ENCODE measurements at places on chromosomes 5 and 9. TPM values are rescaled to one million over a fixed set of nuclear protein-coding genes. Genes with fewer than 3 reads are reported as not detected.
A peak's percentile ranks its signal among the peaks of the same experiment; 100 is the strongest.

The ZFAND5 gene
- total RNA-seq: 119 TPM

The PCDHB10 gene
- total RNA-seq: 0.33 TPM

The RNF183 gene
- not detected for total RNA-seq

The IER5L gene
- total RNA-seq: 13.4 TPM

GRCh38 chr5:135375040-135375793 lies 23.8 kb downstream of the MACROH2A1 start:
- DNase-seq: no peak

The MYORG gene
- 5.7 TPM for total RNA-seq

The IL3 gene
- total RNA-seq: not detected

The SLC12A7 gene
- 23.1 TPM for total RNA-seq

DNA sequence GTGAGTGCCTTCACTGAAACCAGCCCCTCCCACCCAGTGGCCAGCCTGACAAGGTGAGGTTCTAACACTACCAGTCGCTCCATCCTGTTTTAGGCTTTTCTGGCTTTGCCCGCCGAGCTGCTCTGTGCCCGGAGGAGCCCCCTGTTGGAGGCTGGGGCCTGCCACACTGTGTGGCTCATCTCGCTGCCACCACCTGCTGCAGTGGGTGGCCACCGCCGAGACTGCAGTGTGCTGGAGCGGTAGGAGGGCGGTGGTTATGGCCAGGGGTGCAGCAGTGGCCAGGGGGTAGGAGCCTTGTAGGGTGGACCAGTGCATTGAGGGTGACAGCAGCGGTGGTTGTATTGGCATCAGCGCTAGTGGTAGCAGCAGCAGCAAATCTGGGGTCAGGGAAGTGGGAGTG lies 74.7 kb upstream of the PCAT7 start:
- no peak for DNase-seq

- DNase-seq: no peak
Observed at GRCh38 chr5:42940853-42941252, 99.3 kb downstream of the ANXA2R start.

DNA sequence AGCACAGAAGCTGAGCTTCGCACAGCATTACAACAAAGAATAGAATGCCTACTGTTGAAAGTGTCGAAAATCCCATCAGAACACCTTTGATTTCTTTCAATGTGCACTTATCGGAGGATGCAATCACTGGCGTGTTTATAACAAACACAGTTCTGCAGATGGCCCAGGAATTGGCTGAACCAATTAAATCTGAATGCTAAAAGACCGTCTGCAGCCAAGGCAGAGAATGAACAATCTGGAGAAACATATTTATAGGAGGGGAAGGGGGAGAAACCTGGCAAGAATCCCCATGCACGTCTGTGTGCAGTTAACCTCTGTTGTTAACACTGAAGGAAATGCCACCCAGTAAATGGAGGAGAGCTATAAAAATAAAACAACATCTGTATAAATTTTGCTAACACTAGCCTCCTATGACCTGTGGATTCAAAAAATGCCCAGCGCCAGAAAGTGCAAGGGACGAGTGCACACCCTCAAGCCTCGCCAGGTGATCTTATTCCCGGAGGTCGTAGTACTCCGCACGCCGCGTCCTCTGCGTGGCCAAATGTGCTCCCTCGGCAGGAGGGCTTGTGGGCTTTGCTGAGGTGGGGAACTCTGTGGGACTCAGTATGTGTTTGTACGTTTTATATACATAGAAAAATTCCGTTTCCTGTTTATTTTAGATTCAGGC lies 56.8 kb downstream of the PTCH1 start:
- DNase-seq: no peak

DNA sequence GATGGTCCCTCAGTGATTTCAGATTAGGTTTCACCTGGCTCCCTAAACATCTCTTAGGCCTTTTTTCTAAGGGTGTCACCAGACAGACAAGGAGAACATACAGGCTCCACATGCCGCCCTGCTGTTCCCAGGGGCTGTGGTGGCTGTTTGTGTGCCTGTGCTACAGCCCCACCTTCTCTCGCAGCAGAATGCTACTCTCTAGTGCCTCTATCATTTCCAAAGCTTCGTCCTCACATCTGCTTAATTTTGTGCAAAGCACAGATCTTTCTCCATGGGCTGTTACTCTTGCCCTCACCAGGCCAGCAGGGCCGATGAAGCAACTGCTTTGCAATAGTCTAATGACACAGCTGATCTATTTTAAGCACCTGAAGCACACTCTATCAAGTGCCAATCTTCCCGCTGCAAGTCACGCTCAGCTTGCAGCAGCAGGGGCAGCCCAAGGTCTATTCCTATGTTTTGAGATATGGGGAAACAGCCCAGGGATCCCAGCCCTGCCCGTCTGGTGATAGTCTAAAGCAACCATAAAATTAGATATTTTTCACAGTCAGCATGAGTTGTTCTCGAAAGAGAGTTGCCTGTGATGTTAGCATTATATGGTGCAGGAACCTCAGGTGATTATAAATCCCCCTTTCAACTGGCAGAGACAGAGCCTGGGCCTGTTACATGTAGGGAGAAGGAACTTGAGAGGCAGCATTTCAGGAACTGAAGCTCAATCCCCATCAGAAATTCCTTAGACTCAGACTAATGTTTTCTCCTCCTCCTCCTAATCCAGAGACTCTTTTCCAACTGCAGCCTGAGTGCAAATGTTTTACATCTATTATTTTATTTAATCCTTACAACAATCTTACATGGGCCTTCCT lies 12.7 kb downstream of the ABLIM3 start:
- DNase-seq: no peak

The DAB2 gene
- 100 TPM for total RNA-seq

DNA sequence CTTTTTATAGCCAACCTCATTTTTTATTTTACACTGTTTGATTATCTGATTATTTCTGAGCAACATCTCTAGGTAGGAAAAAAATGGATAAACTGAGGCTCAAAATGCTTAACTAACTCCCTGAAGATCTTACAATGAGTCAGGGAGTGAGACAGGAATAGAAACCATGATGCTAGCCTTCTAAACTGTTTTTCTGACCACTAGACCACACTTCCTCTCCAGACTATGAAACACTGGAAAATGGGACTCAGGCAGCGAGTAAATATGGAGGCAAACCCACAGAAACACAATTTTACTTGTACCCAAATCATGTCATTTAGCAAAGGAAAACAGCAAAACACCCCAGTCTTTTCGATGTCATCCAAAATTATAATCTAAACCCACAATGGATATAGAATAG lies 129.9 kb upstream of the ANKH start:
- DNase-seq: no peak

DNA sequence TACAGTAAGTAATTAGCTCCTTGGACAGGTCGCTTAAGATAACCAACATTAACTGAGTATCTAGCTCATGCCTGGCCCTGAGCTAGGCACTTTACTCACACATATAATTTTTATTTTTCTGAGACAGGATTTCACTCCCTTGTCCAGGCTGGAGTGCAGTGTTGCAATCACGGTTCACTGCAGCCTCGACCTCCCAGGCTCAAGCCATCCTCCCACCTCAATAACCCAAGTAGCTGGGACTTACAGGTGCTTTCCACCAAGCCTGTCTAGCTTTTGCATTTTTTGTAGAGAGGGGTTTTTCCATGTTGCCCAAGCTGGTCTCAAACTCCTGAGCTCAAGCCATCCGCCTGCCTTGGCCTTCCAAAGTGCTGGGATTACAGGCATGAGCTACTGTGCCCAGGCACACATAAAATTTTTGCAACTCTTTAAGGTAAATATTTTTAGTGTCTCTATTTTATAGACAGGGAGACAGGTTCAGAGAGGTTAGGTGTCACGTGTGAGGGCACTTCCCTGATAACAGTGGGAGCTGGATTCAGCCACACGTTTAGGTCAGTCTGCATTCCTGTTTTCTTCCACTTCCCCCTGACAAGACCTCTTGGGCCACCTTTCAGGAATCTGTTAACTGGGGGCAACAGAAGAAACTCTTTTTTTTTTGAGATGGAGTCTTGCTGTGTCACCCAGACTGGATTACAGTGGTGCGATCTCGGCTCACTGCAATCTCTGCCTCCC lies 18.2 kb downstream of the HBEGF start:
- no peak for DNase-seq

GRCh38 chr9:78830301-78830700 lies 533.4 kb downstream of the PSAT1 start:
- DNase-seq: no peak

- no peak for DNase-seq
Observed at GRCh38 chr9:133609311-133610098, at the start of gene FAM163B. Gene FAM163B, minus strand, starts transcription at chr9:133609389. Its CDS starts 29,166 bp downstream, at chr9:133580223.

DNA sequence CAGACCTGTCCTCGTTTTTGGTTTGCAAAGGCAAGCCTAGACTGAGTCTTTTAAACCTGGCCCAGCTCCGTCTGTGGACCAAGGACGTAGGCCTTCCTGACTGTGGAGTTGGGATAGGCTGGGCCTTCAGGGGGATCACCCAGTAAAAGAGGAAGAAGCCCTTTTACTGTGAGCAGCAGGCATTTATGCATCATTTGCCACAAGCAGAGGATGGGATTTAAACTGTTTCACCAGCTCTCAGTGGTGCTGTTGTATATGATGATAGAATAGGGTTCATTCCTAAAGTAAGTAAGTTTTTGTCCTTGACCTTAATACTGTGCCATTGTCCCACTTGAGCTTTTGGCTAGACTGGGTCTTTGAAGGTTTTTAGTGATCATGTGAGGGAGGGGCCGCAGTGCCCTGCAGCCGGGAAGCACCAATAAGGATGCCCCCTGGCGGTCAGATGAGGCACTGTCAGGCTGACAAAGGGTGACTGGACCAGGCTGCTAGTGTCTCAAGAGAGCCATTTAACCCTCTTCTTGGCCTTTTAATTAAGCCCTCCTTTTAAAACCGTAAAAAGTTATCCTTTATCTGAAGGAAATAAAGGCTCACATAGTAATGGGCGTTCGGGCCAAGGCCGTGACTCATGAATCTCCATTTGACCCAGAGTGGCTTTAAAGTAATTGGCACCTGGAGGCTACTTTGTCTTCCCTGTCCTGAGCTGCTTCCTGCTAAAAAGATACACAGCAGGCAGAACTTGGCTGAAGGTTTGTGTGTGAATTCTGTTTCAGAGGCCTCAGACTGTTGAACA lies 74.0 kb downstream of the UBAP1 start:
- DNase-seq: no peak

GRCh38 chr5:123718238-123718637 lies 206.3 kb downstream of the CSNK1G3 start:
- DNase-seq: peak; percentile 26

GRCh38 chr9:131946180-131946579 lies 133.5 kb downstream of the MED27 start:
- DNase-seq: no peak

- no peak for DNase-seq
Observed at GRCh38 chr5:113520429-113520828, 6.9 kb downstream of the YTHDC2 start.

The GALNT12 gene
- 1.2 TPM for total RNA-seq

- peak; percentile 63 for DNase-seq
Observed at GRCh38 chr5:40198736-40199135, 481.0 kb upstream of the PTGER4 start.

The PCDHAC1 gene
- 0.07 TPM for total RNA-seq

The MRRF gene
- total RNA-seq: 42.6 TPM

The CDC20B gene
- 0.07 TPM for total RNA-seq

DNA sequence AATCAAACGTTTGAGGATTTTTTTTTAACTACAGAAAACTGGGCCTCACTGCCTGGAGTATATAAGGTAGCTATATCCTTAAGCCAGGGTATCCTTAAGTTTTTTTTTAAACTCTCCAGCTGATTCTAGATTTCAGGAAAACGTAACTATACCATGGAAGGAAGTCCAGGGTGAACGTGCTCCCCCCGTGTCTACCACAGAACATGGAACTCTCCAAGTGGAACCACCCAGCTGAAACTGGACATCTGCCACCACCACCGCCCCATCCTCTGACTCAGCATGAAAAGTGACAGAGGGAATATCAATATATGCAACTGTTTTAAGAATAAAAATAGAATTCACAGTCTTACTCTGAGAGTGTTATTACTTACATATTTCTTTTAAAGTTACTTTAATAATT lies 61.3 kb downstream of the DROSHA start:
- DNase-seq: no peak

- no peak for DNase-seq
Observed at GRCh38 chr9:137917795-137918194, 40.2 kb downstream of the CACNA1B start.

- DNase-seq: no peak
Observed at GRCh38 chr5:116629168-116629567, 54.5 kb upstream of the SEMA6A start.

The ACOT12 gene
- 0.13 TPM for total RNA-seq

DNA sequence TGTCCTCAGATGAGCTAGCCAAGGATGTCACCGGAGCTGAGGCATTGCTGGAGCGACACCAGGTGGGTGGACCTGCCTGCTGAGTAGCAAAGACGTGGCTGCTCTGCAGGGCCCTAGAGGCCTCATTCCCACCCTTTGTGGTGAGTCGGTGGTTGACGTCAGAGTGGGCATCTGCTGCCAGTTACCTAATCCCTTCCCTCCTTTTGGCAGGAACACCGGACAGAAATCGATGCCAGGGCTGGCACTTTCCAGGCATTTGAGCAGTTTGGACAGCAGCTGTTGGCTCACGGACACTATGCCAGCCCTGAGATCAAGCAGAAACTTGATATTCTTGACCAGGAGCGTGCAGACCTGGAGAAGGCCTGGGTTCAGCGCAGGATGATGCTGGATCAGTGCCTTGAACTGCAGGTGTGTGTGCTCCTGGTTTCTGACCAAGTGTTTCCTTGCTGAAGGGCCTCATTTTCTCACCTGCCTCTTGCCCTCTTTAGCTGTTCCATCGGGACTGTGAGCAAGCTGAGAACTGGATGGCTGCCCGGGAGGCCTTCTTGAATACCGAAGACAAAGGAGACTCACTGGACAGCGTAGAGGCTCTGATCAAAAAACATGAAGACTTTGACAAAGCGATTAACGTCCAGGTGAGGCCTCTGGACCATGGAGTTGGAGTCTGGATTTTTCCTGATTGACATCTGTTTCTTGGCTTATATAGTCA lies 48.9 kb downstream of the DYNC2I2 start:
- no peak for DNase-seq

- DNase-seq: no peak
Observed at GRCh38 chr5:177450667-177451424, 4.2 kb downstream of the PRR7 start.

The PRDM9 gene
- not detected for total RNA-seq

Data from pulmonary artery endothelial cell (primary cell).